Lung microvascular endothelial cell (primary cell): ENCODE measurements at places on chromosomes 7 and 10.

- DNase-seq: peak; percentile 71
These were observed 495.8 kb downstream of the PARD3 start for GRCh38 chr10:34319197-34319846.

GRCh38 chr10:92420546-92421275, 129.7 kb downstream of the MARCHF5 start:
- DNase-seq: peak; percentile 2

DNA sequence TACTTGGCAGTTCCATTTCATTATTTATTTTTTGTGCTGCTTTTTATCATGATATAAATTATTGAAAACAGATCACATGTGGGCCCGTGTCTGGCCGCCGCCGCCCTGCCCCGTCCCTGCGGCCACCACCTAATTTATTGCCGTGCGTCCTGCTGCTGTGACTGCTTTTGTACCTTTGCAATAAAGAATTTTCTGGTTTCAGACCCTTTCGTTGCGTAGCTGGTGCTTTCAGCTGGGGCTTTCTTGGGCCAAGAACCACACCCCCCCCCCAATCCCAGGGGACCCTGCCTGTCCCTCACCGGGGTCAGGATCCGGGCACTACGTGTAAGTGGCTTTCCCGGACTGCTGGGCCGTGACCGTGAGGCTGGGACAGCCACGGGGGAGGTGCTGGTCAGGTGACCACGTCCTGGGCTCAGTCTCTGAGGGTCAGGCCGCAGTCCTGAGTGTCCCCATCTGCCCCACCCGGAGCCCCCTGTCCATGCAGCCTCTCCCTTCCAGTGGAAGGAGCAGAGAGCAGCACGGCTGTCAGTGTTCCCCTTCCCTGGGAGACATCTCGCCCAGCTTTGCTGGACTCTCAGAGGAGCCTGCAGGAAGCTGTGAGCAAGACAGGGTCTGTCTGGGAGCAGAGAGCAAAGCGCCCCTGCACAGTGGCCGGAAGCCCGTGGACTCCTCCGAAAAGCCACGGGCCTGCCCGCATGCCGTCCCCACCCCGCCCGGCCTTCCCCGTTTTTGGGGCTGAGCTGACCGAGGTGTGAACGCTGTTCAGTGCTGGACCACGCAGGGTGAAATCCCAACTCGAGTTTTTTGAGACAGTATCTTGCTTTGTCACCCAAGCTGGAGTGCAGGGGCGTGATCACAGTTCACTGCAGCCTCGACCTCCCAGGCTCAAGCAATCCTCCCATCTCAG, 12.6 kb downstream of the MAFK start:
- DNase-seq: no peak

DNA sequence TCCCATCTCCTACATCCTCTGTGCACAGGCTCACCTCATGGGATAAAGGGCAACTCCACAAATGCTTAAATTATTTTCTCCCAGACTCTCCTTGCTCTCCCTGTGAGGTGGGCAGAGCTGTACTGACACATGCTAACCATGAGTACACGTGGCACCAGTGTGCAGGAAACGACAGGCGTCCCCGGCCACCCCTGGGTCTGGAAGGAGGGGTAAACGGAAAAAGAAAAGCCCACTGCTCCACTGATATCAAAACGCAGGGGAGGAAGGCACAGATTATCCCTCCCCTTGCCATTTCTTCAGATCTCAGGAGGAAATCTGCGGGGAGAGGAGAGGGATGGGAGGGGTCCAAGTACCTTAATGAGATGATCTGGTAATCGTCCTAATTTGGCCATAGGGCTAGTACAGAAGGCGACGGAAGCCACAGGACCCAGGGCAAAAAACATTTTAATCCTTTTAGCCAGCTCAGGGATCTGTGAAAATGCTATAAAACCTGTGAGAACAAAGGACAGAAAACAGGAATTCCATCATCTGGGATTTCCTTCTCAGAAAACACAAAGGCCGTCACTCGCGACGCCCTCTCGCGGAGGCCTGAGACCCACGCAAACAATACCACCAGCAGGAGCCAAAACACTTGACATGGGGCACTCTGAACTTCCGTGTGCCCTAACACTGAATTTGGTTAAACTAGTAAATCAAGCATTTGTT, 17.8 kb upstream of the CH25H start:
- DNase-seq: peak; percentile 92

GRCh38 chr7:107998660-107999480, 4.1 kb downstream of the LAMB1 start:
- peak; percentile 27 for DNase-seq

- DNase-seq: peak; percentile 99
These were observed 8.3 kb upstream of the PPP1R35 start for GRCh38 chr7:100444311-100445278.
